Mucosa of gallbladder (tissue), 1 donor: ENCODE measurements at places on chromosomes 5 and 9. TPM values are rescaled to one million over a fixed set of nuclear protein-coding genes. Genes with fewer than 3 reads are reported as not detected.

The PTGDS gene
- 481 TPM for total RNA-seq

- DNase-seq, result no peak
Measured at GRCh38 chr5:158152136-158152535, 293.2 kb upstream of the CLINT1 start.

DNA sequence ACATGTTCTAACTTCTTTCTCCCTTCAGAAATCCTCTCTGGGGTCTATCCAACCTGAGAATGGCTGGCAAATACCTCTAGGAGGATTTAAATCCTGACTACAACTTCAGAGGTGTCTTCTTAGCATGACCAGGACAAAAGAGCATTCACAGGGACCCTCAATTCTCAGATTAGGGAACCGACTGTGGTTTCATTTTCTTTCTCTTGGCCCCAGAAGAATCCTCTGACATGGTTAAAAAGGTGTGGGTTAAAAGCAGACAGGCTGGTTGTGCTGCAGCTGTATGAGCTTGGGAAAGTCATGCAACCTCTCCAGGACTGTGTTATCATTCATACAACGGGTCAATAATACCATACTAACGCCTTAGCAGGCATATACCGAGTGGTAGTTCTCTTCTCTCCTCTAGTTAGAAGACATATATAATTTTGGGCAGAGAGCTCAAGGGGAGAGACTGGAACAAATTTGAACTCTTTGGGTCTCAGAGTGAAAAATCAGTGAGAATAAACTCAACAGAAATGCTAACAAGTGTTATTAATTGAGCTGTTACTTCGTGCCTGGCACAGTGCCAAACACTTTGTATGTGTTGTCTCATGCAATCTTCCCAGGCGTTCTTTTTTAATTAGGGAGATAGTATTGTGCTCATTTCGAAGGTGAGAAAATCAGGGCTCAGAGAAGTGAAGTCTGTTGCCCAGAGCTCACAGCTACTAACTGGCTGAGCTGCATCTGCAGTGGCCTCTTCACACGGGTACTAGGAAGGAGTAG lies 35.2 kb downstream of the INSYN2B start:
- DNase-seq, result no peak

DNA sequence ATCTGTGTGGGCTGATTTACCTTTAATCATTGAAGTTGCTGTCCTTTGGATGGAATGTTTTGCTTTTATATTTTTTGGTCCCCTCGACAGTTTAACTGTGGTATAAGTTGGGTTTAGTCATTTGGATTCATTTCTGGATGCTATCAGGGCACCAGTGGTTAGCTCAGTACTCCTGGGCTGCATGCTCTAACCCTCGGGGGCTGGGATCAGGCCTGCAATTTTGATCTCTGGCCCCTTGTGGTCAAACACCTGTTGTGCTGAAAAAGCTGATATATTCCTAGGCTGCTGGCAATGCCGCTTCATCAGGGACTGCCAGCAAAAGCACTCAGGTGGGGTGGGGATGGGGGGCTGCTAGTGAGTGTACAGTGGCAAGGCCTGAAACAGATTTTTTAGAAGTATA lies 440.4 kb upstream of the RIOK2 start:
- DNase-seq, result no peak

DNA sequence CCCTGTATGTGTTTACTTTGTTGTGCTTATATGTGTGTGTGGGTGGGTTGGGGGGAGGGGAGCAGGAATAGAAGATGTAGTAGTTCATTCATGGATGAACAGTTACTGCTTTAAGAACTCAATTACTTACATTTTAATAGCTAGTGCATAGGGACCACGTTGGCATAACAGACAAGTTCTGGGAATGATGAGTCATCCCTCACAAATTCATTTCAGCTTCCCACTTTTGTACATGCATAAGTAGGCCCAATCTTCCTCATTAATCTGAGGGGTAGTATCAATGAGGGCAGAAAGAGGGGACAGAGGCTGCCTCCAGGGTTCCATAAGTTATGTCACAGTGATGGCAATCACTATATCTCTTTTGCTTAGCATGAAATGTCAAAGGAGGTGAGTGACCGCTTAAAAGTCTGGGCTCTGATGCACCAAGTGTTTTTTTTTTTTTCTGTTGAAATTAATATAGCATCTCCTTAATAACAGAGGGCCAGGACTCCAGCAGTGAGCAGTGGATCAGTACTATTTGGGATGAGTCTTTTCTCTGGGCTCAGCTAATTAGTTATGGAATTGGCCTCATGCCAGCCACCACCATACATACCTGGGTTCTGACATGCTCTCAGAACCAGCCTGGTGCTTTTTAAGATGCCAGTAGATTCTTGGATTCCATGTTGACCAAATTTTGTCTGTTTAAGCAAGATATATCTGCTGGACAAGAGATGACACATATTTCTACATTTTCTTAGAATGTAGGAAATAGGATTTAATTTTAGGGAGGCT lies 37.1 kb downstream of the PRDM6 start:
- DNase-seq, result no peak

- no peak for DNase-seq
Measured at GRCh38 chr9:93822229-93822628, 132.9 kb downstream of the BARX1 start.

DNA sequence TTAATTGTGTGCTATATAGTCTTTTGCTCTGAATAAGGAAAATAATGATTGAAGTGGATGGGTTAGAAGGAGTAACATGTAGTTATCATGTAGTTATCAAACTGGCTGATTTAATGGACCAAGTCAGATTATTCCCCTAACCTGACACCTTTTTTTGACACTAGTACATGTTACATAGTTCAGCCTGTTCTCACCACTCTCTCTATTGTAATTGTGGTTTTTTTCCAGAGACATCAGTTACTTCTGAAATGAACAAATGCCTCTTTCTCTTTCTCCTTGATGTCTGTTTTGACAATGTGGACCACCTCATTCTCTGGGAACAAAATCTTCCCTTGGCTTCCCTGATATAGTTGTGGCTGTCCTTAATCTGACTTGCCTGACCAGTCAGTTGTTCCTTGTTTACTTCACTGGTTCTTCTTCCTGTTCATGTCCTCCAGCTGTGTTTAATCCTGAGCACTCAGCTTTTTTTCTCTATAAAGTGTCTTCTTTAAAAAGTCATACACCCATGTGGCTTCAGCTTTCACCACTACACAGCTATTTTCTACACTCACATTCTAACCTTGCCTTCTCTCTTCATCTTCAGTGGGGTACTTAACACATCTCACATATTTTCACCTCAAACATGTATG lies 243.4 kb downstream of the ARRDC3 start:
- no peak for DNase-seq

DNA sequence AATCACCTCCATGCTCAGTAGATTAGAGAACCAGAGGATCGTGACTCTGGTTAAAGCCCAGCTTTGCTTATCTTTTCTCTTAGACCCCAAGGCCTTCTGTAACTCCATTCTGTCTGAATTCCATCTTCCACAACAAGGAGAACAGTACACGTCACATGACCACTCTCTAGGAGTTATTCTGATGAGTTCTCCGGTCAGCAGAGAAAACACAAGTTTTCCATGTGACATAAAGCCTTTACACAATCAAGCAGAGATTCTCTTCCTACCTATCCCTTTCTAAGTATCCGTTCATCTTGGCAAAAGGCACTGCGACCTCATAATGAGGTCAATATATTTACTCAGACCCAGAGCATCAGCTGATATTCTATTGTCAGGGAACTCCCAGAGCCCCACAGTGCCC lies 112.3 kb downstream of the TRPM6 start:
- DNase-seq, result no peak

DNA sequence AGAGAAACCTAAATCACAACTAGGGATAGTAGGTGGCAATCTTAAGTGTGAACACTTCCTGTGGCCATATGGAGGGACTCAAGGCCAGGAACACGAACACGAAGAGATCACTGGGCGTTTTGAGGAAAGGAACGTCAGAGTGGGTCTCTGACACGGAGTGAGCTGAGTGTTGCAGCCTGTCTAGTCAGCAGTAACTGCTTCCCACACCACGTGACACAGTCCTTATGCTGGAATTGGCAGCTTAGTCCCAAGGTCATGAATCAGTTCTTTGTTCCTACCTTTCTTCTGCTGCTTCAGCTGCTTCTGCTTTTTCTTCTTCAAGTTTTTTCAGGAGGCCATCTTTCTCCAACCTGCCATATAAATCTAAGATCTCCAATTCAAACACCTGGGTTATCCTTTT lies 18.2 kb downstream of the SPACA9 start:
- DNase-seq, result peak; percentile 11

- DNase-seq, result no peak
Measured at GRCh38 chr9:37575001-37575400, 1.2 kb downstream of the FBXO10 start.
